Activated CD4-positive, alpha-beta T cell treated with anti-CD3 and anti-CD28 coated beads, Interleukin-2, amount 10 ng/mL, durations not matched to agents 7 days and 5 days (primary cell): ENCODE measurements at places on chromosomes 1 and 21.

GRCh38 chr1:75611014-75611413 is at the start of gene SLC44A5:
TSS of gene SLC44A5 (minus strand) at chr1:75611114. CDS start at chr1:75541447, 69,667 bp downstream.
- peaks cover 7% of the 10 kb centered on the region for H3K4me1 ChIP-seq
- H3K27ac ChIP-seq, result no peak within 1 kb of the TSS
- no peaks in the 10 kb centered on the region for H3K36me3 ChIP-seq
- H3K27me3 ChIP-seq, result peaks cover 47% of the 10 kb centered on the region
- no peak within 1 kb of the TSS for H3K4me3 ChIP-seq

GRCh38 chr1:155117610-155118009 is 10.1 kb upstream of the EFNA1 start:
- H3K27ac ChIP-seq, result no peak overlapping the region
- H3K4me1 ChIP-seq, result no peaks in the 10 kb centered on the region
- DNase-seq, result no peak
- H3K4me3 ChIP-seq, result no peak overlapping the region

- H3K4me1 ChIP-seq, result peaks cover 4% of the 10 kb centered on the region
- no peaks in the 10 kb centered on the region for H3K27me3 ChIP-seq
- H3K36me3 ChIP-seq, result no peaks in the 10 kb centered on the region
- DNase-seq, result no peak
- no peak overlapping the region for H3K27ac ChIP-seq
These were observed 18.0 kb downstream of the KIAA1614 start for GRCh38 chr1:180930687-180931086.

DNA sequence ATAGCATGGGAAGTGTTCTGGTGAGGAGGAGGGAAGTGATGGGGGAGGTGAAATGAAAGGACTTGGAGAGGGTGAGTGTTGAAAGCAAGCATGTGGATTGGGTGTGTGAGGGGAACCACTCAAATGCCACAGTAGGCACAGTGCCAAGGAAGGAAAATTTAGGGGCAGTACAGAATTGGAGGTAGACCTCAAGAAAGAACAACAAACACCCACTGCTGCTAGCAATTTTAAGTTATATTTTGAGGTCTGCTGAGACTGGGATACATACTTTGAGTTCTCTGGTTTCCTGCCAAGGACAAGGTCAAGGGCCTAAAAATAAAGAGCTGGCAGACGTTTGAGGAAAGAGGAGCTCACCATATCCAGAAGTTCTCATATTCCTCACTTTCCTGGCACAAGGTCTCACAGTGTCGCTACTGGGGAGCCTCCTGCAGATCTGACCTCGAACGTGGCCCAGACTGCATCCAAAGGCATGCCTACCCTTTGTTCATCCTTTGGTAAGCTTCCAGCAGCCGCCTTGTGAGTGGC is 104.0 kb downstream of the BRINP2 start:
- H3K4me1 ChIP-seq, result no peaks in the 10 kb centered on the region
- H3K27me3 ChIP-seq, result no peaks in the 10 kb centered on the region
- no peaks in the 10 kb centered on the region for H3K36me3 ChIP-seq
- DNase-seq, result no peak
- no peak overlapping the region for H3K4me3 ChIP-seq

DNA sequence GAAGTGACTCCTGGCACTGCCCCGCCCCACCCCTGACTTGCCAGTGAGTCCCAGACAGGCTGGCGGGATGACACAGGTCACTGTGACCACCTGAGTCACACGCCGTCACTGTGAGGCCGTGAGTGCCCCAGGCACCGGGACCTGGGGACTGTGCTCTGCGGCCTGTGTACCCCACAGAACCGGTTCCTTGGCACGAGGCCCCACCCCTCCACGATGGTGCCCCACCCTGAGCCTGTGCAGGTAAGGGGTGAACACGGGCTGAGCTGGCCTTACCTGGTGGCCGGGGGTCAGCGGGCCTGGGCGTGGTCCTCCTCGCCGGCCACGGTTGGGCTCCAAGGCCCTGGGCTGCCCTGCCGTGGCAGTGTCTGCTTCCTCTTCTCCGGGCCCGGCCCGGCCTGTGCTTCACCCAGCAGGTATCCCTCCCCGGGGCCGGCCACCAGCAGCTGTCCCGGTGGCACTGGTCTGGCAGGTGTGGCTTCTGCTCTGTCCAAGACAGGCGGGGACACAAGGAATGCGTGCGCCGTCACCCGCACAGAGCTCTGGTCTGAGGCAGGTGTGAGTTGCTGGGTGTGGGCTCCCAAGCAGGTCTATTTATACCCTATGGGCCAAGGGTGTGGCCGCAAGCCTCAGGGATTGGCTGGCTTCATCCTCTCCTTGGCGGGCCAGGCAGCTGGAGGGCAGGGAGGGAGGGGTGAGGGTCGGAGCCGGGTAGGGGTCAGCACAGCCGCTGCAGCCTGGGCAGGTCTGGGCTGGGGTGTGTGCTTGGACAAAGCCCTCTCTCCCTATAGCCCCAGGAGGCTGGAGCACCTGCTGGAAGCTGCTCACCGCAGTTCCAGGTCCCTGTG is at the start of gene RNF223:
Gene RNF223 (minus strand): TSS at position 564 of the 845 bp plus-strand sequence. CDS start 1,740 bp downstream, outside the sequence.
- H3K4me3 ChIP-seq, result no peak within 1 kb of the TSS
- no peak within 1 kb of the TSS for H3K27ac ChIP-seq
- H3K27me3 ChIP-seq, result no peaks in the 10 kb centered on the region
- no peak for DNase-seq

GRCh38 chr1:25634066-25634465 is 17.5 kb downstream of the MAN1C1 start:
- H3K36me3 ChIP-seq, result peaks cover 69% of the 10 kb centered on the region
- H3K27ac ChIP-seq, result peak overlapping the region; percentile 32
- peak overlapping the region; percentile 3 for H3K4me3 ChIP-seq
- H3K27me3 ChIP-seq, result peaks cover 4% of the 10 kb centered on the region
- no peak for DNase-seq

- H3K27me3 ChIP-seq, result peaks cover 6% of the 10 kb centered on the region
- H3K4me1 ChIP-seq, result peaks cover 12% of the 10 kb centered on the region
- DNase-seq, result no peak
- H3K36me3 ChIP-seq, result no peaks in the 10 kb centered on the region
These were observed 50.8 kb upstream of the CLIC4 start for GRCh38 chr1:24694380-24694843.

DNA sequence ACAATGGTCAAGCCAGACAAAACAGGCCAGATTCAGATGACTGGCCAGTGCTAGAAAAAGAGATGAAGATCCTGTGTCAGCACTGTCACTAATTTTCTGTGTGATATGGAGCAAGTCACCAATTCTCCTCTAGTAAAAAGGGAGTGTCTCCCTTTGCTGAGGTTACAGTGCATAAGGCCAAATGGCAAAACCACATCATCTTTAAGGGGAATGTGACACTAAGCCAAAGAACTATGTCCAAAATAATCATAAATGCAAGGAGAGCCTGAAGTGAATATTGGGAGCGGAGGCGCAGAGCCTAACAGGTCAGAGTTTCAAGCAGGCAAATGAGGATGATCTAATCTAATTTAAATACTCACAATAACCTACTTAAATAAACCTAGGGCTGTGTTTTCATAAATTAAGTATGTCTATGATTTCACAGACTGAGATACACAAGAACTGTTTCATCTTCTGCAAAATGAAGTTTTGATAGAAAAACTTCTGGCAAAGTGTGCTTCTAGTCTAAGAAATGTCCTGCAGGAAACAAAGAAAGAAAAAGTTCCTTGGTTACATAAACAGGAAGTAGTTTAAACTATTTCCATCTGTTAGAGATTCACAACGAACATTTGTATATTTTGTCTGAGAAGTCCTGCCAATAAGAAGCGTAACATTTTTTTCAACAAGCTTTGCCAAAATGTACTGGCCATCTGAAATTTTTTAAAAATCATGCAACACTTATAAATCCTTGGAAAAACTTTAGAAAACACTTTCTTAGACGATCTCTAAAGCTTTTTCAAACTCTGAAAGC is 290.2 kb downstream of the LRRC40 start:
- no peaks in the 10 kb centered on the region for H3K36me3 ChIP-seq
- H3K4me3 ChIP-seq, result no peak overlapping the region
- no peaks in the 10 kb centered on the region for H3K27me3 ChIP-seq
- H3K4me1 ChIP-seq, result no peaks in the 10 kb centered on the region
- DNase-seq, result no peak

DNA sequence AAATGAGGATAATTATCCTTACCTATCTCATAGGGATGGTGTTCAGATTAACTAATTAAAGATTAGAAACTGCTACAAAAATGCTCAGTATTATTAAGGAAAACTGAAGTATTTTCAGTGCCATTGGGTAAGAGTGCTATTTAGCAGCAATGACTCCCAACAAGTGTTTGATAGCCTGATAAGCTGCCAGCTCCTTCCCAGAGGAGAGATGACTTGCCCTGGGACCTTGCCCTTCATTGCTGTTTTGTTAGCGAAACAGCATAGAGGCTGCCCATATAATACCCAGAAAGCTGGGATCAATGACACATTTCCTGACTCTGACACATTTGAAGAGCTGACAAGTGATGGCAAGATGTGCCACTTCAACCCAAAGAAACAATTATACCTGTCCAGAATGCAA is 592.2 kb downstream of the ADGRL2 start:
- H3K27ac ChIP-seq, result no peak overlapping the region
- no peaks in the 10 kb centered on the region for H3K36me3 ChIP-seq
- H3K27me3 ChIP-seq, result peaks cover 3% of the 10 kb centered on the region
- H3K4me1 ChIP-seq, result no peaks in the 10 kb centered on the region

DNA sequence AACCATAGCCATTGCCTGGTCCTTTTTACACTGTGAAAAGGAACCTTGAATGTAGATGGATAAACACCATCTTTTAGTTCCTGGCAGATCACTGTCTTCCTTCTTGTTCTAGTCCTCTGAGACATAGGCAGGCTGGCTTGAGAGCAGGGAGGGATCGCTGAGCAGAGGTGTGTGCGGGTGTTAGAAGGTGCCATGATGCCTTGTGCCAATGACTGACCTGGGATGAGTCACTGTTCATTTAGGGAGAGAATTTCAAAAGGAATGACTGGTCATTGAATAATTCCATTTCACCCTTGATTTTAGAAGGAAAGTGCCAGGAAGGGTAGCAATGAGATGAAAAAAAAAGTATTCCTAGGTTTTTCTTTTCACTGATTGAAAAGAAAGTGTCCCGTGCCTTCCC is 383.9 kb downstream of the KIF26B start:
- H3K4me3 ChIP-seq, result no peak overlapping the region
- H3K36me3 ChIP-seq, result no peaks in the 10 kb centered on the region
- H3K27ac ChIP-seq, result no peak overlapping the region
- H3K4me1 ChIP-seq, result no peaks in the 10 kb centered on the region
- no peak for DNase-seq

DNA sequence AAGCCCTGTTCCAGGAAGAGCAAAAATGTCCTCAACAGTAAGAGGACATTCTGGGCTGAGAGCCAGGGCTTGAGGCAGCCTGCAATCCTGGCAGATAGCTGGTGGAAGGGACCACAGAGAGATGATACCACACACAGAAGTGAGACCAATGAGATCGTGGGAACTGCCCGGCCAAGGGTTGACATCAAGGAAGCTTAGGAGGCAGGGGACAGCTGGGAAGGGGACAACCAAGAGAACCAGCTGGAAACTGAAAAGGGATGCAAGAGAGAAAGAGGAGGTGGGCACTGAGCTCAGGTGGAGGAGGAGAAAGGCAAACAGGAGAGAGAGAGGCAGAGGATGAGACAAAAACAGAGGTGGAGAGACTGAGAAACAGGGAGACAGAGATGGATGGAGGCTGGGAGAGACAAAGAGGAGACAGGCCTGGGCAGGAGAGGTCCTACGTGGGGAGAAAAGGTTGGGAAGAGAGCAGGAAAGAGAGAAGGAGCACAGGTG is 9.2 kb downstream of the PDZK1IP1 start:
- H3K4me3 ChIP-seq, result no peak overlapping the region
- no peaks in the 10 kb centered on the region for H3K36me3 ChIP-seq
- DNase-seq, result no peak
- H3K27me3 ChIP-seq, result peaks cover 17% of the 10 kb centered on the region
- H3K27ac ChIP-seq, result peak overlapping the region; percentile 2

- peaks cover 4% of the 10 kb centered on the region for H3K4me1 ChIP-seq
- peak; percentile 86 for DNase-seq
- no peaks in the 10 kb centered on the region for H3K36me3 ChIP-seq
- no peak overlapping the region for H3K27ac ChIP-seq
- no peaks in the 10 kb centered on the region for H3K27me3 ChIP-seq
These were observed 13.2 kb upstream of the CELA3B start for GRCh38 chr1:21963477-21964217.

DNA sequence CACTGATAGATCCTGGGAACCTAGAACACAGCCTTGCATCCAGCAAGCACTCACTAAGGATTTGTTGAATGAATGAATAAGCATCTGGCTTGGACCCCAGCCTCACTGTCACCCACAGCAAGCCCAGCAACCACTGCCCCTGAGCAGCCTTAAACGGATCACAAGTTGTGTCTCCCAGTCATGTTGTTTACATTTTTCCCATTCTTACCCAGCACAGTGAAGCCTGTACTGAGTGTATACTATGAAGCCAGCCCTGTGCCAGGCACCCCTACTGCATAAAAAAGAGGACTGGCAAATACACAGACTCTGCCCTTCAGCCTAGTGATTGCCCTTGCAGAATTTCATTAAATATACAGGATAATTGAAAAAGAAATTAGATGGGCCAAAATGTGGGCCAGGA is 30.2 kb downstream of the RRAGC start:
- H3K27me3 ChIP-seq, result peaks cover 47% of the 10 kb centered on the region
- DNase-seq, result no peak
- no peak overlapping the region for H3K4me3 ChIP-seq

DNA sequence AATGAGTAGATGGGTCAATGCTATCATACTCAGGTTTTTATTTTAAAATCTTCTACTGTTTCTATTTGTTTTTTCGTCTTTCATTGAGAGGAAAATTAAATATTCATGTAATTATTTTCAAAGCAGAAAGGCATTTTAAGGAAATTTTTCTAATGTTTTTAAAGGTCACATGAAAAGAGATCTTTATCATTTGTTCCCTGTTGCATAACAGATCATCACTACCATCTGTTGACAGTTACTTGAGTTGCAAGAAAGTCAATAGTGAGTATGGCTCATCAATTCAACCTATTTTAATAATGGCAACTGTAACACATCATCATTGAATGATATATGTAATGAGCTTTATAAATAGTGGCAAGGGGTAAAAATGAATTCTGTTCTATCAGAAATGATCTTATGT is 369.7 kb downstream of the DPYD start:
- no peak overlapping the region for H3K27ac ChIP-seq
- no peaks in the 10 kb centered on the region for H3K27me3 ChIP-seq
- no peak for DNase-seq
- no peaks in the 10 kb centered on the region for H3K4me1 ChIP-seq
- H3K36me3 ChIP-seq, result peaks cover 2% of the 10 kb centered on the region

- H3K4me3 ChIP-seq, result no peak overlapping the region
- H3K36me3 ChIP-seq, result peaks cover 21% of the 10 kb centered on the region
- DNase-seq, result no peak
These were observed 4.8 kb downstream of the PHACTR4 start for GRCh38 chr1:28374297-28374696.

DNA sequence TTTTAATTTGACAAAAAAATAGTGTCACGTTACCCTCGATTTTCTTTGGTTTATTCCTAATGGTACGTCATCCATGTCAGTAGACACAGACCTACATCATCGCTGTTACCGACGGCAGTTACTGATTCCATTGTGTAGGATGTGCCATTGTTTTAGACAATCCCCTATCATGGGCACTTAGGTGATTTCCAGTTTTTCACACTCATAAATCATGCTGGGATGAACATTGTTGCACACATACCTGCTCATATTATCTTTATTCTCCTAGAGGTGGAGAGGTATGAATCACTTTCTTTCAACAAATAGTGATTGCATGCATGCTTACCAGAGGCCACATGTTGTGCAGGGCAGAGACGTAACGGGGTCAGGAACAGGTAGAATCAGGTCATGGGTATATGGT is 79.7 kb upstream of the EFHD2 start:
- H3K4me3 ChIP-seq, result no peak overlapping the region
- no peak for DNase-seq
- H3K4me1 ChIP-seq, result no peaks in the 10 kb centered on the region
